Naive thymus-derived CD4-positive, alpha-beta T cell (primary cell): ENCODE measurements at places on chromosomes 6 and 20. TPM values are rescaled to one million over a fixed set of nuclear protein-coding genes. Genes with fewer than 3 reads are reported as not detected.

GRCh38 chr20:12064540-12064939 is 146.8 kb downstream of the BTBD3 start:
- no peak for DNase-seq

Gene SNAP91
- polyA plus RNA-seq = not detected

Gene IPCEF1
- polyA plus RNA-seq = 99.7 TPM

GRCh38 chr6:163333038-163333437 is 81.5 kb upstream of the QKI start:
- DNase-seq = no peak

DNA sequence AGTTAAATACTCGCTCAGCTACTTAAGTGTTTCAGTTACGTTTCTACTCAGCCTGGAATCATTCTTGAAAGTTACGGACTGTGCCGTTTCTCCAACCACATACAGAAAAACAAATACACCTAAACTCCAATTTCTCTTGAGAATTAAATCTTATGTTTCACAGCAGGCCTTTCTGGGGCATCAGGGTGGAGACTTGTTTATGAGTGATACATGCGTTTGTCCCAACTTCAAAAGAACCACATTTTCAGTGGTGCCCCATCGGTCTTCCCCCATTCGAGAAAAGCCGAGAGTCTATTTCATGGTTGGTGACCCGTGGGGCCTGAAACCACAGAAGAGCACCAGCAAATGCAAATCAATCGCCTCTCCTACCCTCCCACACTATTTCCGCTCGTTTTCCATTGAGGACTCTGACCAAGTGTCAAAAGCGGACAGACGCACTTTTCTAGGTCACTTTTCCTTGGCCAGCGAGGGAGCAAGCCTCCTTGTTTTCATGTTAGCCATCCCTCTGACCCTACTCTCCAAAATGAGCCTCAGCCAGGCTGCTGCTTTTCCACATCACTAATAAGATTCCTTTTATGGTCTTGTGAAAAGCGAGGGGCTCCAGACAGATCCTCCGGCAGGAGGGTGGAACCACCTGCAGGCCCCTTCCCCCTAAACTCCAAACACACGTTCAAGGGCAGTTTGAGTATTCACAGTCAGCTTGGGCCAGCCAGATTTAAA is 3.1 kb downstream of the JAG1 start:
- no peak for DNase-seq

GRCh38 chr20:8388707-8389106 is 256.6 kb downstream of the PLCB1 start:
- no peak for DNase-seq

DNA sequence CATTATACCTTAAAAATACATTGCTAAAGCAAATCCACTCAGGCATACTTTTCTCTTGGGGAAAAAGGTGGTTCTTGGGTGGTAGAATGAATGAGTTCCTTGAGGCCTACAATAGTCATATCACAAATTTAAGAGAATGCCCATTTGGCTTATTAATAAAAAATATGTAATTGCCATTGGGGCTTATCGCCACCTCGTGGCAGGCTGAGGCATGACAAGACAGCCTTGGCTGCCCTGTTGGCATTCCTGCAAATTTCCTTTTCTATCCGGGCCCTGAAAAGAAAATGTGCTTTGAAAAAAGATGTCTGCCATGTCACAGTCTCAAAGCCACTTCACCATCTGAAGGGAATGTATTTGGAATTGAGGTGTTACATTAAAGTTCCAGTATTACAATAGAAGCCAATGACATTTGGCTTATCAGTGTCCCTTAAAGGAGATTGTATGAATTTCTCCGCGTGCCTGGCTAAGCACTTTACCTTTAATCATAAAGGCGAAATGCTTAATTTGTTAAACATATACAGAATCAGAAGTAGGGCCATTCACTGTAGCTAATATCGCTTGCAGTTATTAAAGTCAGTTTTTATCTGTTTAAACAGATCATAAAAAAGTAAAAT is 188.3 kb upstream of the ZFP64 start:
- no peak for DNase-seq

- no peak for DNase-seq
Observed at GRCh38 chr6:36357872-36358225, 21.2 kb upstream of the BNIP5 start.

- DNase-seq = no peak
Observed at GRCh38 chr6:137297887-137298286, 78.7 kb upstream of the IFNGR1 start.

DNA sequence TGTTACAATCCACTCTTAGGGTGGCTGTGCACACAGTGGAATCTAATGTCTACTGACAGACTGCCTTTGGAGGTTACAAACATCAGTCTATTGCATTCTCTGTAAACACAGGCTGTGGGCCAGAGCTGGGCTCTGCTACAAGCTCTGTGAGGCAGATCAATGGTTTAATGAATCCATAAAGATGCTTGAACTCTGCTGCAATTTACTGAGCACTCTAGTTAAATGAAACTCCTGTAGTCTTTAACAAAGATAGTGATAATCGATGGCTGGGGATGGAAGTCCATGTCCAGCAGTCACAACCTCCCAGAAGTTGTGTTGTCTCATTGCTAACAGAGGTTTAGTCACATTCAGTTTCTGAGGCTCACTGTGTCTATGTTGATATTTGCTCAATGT is 50.5 kb downstream of the SOBP start:
- DNase-seq = no peak

GRCh38 chr6:11459079-11459610 is 78.4 kb upstream of the TMEM170B start:
- DNase-seq = no peak

Gene LY6G6D
- polyA plus RNA-seq = not detected

Gene LKAAEAR1
- polyA plus RNA-seq = 0.47 TPM

Gene KCNK17
- not detected for polyA plus RNA-seq

- no peak for DNase-seq
Observed at GRCh38 chr20:24690408-24690807, 221.0 kb downstream of the SYNDIG1 start.

Gene TSPO2
- polyA plus RNA-seq = not detected

- DNase-seq = no peak
Observed at GRCh38 chr6:7763881-7764280, 38.0 kb downstream of the BMP6 start.
